ENCODE measurements at places on chromosomes 12 and 14.

GRCh38 chr14:97106166-97106565 is 309.0 kb downstream of the VRK1 start:
- DNase-seq, result no peak

DNA sequence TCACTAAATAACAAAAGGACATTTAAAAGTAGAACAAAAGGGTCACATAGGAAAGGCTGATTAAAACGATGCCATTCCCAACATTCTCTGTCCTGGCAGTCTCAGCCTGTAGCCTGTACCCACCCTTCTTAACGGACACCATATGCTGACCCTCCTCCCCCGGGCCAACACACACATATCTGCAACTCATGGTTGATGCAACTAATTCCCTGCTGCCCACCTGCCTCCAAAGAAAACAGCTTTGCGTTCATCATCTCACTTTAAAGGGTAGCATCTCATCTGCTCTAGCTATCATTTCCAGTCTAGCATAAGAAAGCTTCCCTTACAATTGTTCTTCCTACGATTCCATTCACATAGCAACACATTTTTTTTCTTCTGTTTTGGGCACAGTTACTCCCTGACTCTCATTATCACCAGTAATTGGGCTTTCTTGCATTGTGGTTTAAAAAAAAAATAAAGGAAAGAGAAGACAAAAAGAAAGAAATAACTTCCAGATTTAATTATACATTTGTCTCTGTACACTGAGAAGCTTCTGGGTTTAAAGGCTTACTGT is 92.9 kb downstream of the KCNC2 start:
- DNase-seq, result no peak

DNA sequence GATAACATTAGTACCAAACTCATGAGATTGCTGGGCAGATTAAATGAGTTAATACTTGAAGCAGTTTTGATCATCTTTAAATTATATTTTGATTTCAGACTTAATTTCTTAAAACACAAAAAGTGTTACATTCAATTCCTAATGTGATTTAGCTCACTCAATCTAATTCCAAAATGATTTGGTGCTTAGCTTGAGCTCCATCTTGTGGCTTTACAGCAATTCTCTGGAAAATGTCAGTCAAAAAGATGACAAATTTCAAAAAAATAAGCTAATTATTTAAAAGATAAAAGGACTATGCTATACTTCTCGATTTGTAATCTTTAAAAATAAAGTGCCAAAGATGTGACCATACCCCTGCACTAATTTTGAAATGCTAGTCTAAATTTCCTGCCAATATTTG is 10.1 kb downstream of the LLPH start:
- no peak for DNase-seq

DNA sequence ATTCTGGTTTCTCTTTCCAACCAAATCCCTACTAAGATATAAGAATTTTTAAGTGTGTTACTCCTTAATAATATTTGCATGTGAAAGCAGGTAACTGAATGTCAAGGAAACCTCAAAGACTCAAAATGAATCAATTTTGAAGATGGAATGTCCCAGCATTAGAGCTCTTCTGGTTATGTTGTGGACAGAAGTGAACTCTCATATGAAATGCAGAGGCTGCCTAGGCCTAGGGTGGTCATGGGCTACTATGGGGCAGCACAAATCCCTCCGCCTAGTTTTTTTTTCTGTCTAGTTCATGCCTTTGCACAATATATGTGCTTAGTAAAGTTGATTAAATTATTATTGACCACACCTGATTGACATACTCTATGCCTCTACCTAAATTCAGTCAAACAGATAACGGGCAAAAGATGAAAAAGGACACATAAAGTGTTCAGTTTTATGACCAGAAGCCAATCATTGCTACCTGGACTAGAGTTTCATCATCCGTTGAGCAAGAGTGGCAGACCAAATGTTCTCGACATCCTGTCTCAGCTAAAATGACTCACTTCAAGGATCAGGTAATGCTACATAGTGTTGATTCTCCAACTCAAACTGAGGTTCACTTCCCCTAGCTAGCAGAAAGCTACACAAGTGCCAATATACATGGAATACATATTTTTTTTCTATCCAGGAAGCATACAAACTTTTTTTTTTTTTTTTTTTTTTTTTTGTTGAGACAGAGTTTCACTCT is 1211.4 kb downstream of the VRK1 start:
- DNase-seq, result no peak

DNA sequence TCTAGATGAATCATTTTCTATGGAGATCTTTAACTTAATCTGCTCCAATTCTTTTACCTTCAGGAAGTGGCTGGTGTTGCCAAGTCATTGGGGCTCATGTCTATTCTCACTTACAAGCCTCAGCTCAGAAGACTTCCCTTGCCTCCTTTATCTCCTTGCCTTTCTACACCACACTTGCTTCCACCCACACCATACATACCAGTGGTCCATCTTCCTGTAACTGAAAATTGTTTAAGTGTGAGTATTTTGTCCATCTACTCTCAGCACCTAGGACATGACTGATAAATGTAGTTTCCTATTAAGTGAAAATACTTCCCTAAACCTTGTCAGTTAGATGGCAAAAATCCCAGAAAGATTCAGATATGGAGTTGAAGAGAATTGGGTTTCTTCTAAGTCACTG is 199.7 kb upstream of the CPNE8 start:
- DNase-seq, result no peak

DNA sequence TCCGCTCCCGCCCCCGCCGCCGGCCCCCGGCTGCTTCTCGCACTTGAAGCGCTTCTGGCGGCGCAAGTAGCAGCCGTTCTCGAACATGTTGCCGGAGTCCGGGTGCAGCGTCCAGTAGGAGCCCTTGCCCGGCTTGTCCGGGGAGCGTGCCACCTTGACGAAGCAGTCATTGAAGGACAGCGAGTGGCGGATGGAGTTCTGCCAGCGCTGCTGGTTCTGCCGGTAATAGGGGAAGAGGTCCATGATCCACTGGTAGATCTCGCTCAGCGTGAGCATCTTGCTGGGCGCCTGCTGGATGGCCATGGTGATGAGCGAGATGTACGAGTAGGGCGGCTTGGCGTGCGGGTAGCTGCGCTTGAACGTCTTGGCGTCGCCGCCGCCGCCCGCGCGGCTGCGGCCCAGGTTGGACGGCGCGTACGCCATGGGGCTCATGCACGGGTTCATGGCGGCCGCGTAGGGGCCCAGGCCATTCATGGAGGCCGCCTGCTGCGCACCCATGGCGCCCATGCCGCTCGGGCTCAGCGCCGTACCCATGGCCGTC is 3.0 kb downstream of the FOXA1 start:
- DNase-seq, result no peak

DNA sequence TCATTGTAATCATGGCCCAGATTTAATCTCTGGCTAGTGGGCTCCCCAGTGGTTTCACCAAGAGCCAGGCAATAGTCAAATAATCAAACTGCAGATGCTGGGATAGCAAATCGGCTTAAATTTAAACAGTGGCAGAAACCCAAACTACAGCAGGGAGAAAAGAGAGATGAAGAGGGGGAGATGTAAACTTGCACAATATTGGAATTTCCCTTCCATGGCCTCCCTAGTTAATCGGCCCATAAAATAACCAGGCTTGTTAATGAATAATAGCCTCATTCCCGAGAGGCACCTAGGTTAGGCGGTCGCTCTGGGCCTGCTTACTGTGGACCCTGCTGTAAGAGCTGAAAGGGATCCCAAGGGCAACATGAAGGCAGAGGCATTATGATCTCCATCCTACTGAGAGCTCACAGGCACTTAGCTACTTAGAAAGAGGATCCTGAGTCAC is 116.2 kb downstream of the NUAK1 start:
- no peak for DNase-seq

GRCh38 chr14:68703093-68703492 is 89.8 kb downstream of the ZFP36L1 start:
- no peak for DNase-seq

DNA sequence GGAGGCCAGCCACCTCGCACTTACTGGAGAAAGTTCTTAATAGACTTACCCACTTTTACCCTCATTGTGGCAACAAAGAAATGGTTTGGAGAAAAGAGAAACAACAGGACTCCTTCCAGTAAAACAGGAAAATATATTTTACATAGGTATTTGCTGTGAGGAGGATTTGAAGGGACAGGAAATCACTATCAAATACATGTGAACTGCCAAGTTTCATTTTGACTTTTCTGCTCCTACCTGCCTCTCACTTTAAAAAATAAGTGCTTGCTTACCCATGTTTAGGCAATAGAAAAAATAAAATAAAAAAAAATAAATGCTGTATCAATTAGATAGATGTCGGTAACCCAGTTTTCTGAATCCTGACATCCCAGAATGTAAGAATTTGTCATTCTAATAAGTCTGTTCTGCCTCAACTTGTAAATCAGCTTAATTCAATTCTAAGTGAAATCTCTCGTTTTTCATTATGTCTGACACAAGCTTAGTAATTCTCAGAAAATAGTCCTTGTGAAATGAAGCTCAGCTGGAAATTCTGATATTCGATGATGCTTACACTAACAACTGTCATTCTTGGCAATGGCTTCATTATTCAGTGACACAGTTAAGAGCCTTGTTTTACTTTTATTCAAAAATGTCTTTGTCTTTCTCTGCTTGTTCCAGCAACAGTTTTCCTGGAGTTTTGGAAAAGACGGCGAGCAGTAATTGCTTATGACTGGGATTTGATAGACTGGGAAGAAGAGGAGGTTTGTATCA is 131.3 kb downstream of the SLC5A8 start:
- no peak for DNase-seq

- peak; percentile 38 for DNase-seq
Measured at GRCh38 chr12:38161123-38162000, 155.2 kb upstream of the ALG10B start.

DNA sequence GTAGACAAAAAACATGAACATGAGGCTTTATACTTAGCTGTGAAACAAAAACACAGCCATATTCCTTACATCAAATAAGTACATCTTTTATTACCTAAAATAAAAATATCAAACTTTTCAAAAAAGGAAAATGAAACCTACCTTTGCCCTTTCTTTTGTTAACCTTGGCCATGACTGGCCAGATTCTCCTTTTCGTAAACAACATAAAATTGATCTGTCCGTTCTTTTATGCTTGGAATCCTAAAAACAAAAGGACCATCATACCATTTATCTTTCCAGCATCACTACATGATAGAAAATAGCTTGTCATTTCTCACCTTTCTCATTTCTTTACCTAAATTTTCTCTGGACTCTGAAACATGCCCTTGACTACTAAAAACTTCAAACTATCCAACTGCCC is 16.5 kb downstream of the PTGES3 start:
- DNase-seq, result no peak

- DNase-seq, result no peak
Measured at GRCh38 chr14:98633380-98633779, 638.6 kb downstream of the BCL11B start.

DNA sequence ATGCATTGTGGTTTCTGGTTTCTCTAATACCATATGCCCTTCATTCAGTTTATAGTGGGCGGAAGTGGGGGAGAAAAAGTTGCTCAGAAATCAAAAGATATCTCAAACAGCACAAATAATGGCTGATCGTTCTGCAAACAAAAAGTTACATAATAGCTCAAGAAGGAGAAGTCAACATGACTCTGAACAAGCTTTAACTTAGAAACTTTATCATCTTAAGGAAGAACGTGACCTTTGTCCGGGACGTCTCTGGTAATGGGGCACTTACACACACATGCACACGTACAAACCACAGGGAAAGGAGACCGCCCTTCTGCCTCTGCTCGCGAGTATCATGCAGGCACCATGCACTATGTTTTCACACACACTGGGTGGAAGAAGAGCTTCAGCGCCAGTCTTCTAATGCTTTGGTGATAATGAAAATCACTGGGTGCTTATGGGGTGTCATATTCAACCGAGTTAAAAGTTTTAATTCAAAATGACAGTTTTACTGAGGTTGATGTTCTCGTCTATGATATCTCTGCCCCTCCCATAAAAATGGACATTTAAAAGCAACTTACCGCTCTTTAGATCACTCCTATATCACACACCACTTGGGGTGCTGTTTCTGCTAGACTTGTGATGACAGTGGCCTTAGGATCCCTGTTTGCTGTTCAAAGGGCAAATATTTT is 4.7 kb downstream of the FOS start:
- no peak for DNase-seq

DNA sequence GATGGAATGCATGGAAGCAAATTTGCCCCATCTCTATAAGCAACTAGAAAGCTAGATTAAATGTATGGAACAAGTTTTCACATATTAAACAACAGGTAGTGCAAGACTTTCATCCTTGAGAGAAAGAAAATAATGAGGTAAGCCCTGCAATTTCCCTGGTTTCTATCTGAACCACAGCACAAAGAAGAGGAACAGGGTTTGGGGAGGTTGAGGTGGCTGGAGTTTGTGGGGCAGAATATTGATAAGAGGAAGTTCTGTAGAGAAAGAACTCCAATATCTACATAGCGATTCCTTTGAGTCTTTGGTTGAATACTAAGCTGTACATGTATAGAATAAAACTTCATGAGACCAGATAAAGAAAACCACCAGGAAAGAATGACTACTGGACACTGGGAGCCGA is 96.3 kb upstream of the CCND2 start:
- no peak for DNase-seq

GRCh38 chr12:47155457-47156166 is 75.9 kb upstream of the AMIGO2 start:
- DNase-seq, result no peak

DNA sequence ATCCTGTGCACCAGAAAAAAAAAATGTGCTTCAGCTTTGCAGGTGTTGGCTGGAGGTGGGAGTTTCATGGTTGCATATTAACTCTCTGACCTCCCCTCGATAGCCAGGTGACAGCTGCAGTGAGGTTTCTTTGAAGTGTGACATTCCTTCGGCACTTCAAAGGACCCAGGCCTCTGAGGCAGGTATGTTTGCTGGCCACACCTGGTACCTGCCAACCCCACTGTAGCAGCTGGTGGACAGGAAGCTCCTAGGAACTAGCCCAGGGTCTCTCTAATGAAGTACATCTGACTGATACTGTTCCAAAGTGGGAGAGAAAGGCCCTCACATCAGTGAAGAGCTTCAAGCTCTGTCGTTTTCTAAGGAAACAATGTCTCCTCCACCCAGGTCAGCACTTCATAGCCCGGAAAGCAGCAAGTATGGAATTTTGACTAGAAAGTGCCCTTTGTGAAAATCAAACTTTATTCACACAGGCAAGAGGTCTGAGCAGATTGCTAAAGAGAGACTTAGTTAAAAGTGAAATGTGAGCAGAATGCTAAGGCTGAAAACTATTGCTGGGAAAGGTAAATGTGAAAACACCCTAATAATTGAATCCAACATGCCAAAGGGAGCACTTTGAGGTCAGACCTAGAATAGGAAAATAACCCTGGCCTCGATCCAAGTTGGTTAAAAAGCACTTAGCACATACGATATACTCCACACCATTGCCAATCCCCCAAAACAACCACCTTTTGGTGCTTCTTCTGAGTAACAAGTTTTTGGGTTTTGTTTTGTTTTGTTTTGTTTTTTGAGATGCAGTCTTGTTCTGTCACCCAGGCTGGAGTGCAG is 71.3 kb downstream of the PHLDA1 start:
- DNase-seq, result no peak

- no peak for DNase-seq
Measured at GRCh38 chr14:22460461-22461195, 128.4 kb downstream of the DAD1 start.

GRCh38 chr14:104591506-104592291 is 12.1 kb downstream of the C14orf180 start:
- DNase-seq, result no peak

All from ecto neural progenitor cell (in vitro differentiated cells).